ENCODE measurements at places on chromosomes 1 and 21.

GRCh38 chr1:79355090-79355489 lies 348.6 kb upstream of the ADGRL4 start:
- no peak for DNase-seq

GRCh38 chr1:69284508-69284907 lies 283.2 kb upstream of the LRRC7 start:
- DNase-seq, result no peak

DNA sequence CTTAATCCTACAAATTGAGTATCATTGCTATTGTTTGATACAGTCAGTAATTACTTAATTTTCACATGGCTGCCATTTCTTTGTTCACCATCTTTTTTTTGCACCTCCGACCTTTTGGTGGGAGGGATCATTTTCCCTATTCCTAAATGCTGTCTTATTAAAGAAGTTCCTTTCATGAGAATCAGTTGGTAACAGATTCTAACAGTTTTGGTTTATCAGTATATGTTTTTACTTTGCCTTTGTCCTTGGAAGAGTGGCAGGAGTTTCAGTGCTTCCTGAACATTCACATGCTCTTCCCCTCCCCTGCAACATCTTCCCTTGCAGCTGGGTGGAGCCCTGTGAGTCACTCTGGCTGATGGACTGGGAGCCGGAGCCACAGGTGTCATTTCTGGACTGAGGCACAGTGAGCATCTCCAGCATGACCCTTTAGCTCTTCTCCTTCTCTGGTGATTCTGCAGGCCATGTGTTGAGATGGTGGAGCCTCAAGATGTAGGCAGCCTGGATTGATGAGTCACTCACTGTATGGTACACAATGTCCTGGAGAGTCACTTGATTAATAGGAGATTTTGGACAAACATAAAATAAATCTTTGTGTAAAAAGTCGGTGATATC lies 217.7 kb downstream of the URB2 start:
- no peak for DNase-seq

DNA sequence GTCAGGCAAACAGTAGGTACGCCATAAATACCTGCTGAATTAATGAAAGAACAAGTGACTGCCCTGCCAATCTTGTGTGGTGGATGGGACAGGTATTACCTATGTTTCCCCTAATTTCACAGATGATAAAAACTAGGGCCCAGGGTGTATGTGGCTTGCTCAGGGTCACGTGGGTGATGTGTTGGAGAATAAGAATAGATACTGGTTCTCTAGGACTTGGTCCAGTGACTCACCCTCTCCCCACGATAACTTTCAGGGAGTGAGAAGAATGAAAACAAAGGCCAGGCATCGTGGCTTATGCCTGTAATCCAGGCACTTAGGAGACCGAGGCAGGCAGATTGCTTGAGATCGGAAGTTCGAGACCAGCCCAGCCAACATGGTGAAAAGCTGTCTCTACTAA lies 26.7 kb downstream of the SLC26A9 start:
- no peak for DNase-seq

DNA sequence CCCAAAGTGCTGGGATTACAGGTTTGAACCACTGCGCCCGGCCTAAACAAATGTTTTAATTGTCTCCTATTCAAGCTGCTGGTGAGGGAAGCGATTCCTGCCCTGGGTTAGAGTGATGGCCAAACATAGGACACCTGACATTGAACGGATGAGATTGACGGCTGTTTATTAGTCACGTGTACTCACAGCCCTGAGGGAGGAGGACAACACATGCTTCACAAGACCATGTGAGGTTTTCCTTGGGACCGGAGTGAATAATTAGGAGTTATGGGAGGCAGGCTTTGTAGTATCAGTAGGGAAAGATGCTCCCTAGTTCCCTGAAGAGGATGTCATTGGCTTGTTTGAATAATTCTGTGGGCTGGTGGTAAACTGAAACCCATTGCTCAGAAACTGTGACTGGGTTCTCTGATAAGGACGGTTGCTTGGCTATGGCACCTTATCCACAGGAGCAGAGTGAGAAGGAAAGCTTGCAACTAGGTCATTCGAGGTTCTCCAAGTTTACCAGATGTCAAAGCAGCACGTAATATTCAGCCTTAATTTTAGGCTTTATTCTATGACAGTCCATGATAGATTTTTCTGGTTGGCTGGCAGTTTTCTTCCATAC lies 245.8 kb downstream of the PLA2G4A start:
- DNase-seq, result no peak

GRCh38 chr1:71462247-71462646 lies 381.4 kb upstream of the ZRANB2 start:
- no peak for DNase-seq

DNA sequence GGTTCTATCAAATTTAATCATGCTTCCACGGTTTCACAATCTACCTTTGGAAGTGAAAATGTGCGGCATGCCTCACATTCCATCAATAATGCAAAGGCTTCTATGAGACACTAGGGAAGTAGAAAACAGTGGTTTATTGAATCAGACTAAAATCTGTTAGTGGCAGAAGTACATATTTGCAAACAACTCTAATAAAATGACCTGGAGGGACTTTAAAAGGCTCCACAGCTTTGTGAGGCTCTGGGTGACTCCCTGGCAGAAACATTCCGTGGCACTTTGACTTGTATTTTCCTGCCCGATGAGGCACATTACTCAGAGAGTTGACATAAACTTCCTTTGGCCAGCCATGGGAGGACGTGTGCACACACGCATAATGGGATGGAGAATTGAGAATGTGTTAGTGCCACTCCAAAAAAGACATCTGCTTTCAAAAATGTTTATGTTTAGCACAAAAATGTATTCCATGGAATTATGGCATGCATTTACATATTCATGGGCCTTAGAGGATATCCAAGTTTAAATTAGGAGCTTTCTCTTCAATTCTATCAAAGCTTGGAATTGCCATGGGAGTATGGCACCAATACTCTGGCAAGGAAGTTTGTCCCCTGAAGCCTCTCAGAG lies 60.0 kb upstream of the SSX2IP start:
- DNase-seq, result no peak

DNA sequence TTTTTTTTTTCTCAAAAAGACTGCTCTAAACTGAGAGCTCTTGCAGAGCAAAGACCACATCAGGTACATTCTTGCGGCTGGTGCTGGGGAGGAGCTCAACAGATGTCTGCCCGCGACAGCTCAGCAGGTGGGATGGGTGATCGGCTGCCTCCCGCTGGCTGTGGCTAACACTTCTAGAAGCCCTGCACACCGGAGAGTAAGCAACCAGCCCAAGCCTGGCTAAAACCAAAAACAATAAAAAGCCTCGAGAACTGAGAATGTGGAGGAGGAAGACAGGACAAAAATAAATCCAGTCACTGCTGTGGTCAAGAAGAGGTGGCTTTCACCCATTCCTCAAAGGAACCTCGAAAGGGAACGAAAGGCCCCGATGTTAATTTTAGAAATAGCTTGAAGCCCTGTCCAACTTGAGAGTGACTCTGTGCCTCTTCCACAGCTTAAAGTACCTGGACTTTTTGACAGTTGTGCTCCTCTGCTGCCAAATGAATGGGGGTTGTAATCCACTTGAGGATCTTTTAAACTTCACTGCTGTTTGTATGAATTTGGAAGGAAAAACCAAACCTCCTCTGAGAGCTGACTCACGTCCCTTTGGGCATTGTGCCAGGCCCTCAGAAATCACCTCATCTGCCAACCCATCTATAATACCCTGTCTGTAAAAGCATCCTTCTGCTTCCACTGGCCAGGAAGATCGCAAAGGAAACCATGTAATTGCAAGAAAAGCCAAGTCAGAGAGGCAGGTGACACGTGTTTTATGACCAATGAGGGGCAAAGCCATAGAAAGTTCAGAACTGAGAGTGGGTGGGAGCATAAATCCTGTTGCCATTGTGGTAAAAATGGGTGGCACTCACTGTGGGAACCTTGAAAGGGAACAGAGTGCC lies 78.6 kb downstream of the KCNN3 start:
- DNase-seq, result peak; percentile 46

- DNase-seq, result no peak
Observed at GRCh38 chr1:235632506-235633401, 16.8 kb downstream of the GNG4 start.

DNA sequence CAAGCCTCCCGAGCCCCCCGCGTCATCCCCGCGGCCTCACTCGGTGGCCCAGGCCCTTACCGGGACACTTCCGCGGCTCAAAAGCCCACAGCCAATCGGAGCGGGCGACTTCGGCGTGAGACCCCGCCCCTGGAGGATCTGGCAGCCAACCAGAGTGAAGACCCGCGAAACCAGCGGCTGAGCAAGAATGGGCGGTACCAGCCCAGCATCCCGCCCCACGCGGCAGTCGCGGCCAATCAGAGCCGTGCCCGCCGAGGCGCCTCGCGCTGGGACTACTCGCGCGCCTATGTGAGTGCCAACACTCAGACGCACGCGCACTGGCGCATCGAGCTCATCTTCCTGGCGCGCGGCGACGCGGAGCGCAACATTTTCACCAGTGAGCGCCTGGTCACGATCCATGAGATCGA lies 22.5 kb downstream of the DISP3 start:
- no peak for DNase-seq

DNA sequence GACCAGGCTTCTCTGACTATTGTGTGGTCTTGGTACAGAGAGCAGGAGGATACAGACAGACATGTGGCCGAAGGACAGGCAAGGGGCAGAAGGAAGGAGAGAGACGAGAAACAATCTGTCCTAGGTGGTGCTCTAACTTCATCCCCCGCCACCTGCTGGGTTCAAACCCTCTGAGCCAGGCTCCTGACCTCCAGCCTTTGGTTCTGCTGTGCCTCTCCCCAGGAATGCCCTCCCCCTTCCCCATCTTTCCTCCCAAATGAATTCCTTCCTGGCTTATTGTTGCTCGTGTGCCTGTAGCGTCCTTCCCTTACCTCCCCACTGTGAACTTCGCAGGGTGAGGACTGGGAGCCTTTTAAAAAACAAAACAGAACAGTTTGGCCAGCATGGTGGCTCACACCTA lies 5.4 kb downstream of the TCEA3 start:
- no peak for DNase-seq

- no peak for DNase-seq
Observed at GRCh38 chr1:239563681-239564080, 177.3 kb downstream of the CHRM3 start.

DNA sequence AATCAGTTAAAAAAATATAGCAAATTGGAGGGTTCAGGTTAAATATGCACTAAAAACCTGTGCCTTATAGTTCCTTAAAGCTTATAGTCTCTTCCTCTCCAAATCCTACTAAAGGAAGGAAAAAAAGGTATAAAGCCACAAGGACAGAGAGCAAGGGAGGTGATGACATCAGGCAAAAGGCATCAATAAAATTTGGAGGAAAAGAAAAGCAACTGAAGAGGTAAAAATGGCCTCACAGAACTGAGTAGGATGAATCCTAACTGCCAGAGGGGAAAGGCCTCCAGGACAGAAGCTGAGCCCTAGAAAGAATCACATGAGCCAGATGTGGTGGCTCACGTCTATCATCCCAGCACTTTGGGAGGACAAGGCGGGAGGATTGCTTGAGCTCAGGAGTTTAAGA lies 8.1 kb downstream of the CCSAP start:
- no peak for DNase-seq
